ENCODE measurements at places on chromosomes 11 and 22. TPM values are rescaled to one million over a fixed set of nuclear protein-coding genes. Genes with fewer than 3 reads are reported as not detected.

The EHBP1L1 gene
- 69.2 TPM for total RNA-seq

- DNase-seq, result no peak
Observed at GRCh38 chr11:65212226-65212801, 30.6 kb downstream of the CAPN1 start.

DNA sequence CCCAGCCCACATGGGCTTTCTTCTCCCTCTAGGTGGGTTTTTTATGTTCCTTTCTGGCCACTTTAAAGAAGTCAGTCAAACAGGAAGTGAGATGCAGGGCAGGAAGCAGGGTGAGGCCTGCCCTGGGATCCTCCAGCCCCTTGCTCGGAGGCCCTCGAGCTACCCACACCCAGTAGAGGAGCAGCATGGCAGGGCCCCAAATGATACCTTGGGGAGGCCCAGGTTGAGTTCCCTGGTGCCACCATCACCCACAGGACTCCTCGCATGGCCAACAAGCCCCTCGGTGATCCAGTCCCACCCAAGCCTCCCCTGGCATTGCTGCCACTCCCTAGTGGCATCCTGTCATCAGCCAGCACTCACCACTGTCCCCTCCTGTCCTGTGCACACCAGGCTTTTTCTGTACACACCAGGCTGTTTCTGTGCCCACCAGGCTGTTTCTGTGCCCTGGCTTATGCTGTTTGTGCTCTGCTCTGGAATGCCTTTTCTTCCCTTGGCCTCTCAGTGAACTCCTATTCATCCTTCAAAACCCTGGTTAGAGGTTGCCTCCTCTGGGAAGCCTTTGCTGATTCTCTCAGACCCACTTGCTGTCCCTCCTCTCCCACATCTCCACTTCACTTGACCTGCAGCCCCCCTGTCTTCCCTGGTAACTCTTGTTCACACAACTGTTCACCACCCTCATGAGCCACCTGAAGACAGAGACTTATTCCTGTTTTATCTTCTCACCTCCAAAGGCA, 3.1 kb upstream of the PTGDR2 start:
- DNase-seq, result no peak

The TBCEL gene
- total RNA-seq, result 16.1 TPM

The B4GAT1 gene
- total RNA-seq, result 8.5 TPM

Measured in activated CD4-positive, alpha-beta T cell treated with anti-CD3 and anti-CD28 coated beads, Interleukin-2, amount 10 ng/mL, durations not matched to agents 7 days and 5 days (primary cell).